Breast epithelium (tissue), 4 donors: ENCODE measurements at places on chromosomes 4 and X.

- DNase-seq = no peak
These were observed 101.2 kb downstream of the ZNF674 start for GRCh38 chrX:46444011-46444410.

GRCh38 chr4:151709587-151709986, 51.2 kb downstream of the GATB start:
- DNase-seq = no peak

DNA sequence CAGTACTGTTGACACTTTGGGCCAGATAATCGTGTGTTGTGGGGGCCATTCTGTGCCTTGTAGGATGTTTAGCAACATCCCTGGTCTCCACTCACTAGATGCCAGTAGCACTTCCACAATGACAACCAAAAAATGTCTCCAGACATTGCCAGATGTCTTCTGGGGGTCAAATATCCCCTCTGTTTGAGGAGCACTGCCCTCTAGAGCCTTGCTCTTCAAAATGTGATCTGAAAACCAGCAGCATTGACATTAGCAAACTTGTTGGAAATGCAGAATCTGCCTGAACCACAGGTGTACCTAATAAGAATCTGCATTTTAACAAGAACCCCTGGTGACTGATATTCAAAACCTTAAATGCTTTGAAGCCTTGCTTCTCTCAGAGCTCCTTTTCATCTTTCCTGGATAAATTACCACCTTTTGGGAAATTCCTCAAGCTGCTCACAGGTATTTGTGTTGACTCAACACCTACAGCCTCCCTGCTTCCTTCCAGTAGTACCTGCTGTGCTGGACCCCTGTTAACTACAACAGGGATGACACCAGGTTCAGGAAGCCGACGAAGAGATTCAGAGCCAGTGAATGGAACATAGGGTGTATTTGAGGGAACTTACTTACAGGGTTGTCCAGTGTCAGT, 459.0 kb upstream of the NR3C2 start:
- DNase-seq = no peak

DNA sequence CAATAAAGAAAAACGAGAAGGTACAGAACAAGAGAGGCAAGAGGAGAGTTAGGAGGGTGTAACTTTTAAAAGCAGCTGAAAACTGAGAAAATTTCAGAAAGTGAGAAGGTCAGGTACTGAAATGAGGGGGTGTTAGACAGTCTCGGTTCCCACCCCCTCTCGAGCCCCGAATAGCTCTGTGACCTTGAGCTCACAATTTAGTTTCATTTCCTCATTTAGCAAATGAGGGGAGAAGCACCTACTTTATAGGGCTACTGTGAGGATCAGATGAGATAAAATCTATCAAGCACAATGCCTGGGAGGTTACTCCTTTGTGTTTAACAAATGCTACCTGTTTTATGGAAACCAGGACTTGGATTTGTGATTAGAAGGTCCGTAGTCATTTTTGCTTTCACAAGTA, 4.9 kb downstream of the UGT8 start:
- DNase-seq = no peak

- DNase-seq = no peak
These were observed 129.5 kb downstream of the LARP7 start for GRCh38 chr4:112766422-112766821.

GRCh38 chr4:145956288-145956890, 17.8 kb upstream of the ZNF827 start:
- no peak for DNase-seq

DNA sequence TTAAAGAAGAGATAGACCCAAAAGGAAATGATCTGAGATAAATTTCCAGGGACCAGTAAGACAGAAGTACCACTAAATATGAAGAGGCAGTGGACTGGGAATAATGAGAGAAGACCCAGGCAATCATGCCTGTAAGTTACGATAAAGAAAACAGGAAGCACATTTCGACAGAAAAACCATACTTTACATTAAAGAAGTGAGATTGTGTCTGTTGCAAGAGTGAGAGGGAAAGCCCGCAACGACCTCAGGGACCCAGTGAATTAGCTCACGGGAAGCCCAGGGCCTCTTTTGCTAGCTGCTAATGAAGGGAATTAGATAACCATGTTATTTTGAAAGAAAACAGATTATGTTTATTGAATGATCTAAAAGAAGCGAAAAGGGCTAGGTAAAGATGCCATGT, 28.9 kb upstream of the ACSL1 start:
- DNase-seq = no peak

DNA sequence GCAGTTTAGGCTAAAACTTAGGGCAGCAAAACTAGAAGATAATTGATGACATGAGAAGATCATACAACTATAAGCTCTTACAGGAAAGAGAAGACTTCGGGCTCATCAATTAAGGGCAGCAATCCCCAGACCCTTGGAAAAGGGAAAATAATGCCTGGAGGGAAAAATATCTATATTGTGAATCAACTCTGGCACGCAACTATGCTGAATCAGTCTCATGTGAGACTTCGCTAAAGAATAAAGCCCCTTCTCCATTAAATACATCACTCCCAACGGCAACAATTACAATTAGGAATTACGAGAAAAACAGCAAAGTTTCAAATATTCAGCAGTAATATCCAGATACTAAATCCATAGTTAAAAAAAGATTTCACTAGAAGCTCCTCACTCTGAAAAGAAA, 2016.8 kb upstream of the IGFBP7 start:
- no peak for DNase-seq

DNA sequence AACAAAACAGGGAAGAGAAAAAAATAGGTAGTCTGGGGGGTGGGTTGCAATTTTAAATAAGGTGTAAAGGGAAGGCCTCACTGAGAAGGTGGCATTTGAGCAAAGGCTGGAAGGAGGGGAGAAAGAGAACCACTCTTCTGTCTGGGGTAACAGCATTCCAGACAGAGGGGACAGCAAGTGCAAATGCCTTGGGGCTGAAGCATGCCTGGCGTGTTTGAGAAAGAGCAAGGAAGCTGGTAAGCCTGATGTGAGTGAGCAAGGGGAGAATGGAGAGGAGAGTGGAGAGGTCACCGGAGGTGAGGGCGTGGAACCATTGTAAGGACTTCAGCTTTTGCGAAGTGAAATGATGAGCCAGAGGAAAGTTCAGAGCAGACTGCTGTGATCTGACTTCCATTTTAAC, 19.7 kb upstream of the DOCK11 start:
- DNase-seq = no peak

DNA sequence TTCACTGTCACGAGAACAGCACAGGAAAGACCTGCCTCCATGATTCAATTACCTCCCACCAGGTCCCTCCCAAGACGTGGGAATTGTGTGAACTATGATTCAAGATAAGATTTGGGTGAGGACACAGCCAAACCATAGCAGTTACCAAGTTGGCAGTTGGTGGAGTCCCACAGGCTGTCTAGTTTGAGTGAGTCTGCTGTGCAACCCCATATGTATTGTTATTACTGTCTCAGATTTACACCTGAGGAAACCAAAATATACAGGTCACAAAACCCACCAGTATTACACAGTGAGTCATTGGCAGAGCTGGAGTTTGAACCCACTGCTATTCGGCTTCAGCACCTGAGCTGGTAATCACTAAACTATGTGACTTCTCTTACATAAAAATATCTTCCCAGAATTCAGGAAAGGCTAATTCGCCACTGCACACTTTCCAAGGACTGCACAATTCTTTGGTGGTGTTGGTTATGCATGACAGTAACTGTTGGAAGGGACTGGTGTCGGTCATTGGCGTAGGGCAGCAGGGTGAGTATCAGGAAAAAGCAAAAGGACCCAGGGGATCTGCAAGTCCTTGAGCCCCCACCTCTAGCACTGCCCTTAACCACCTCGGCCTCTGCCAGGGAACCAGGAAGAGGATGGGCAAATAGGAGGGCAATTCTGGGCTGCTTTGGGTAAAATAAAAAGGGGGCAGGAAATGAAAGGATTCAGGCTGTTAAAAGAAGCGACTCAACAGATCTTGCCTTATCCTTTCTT, 110.1 kb downstream of the USP46 start:
- no peak for DNase-seq

DNA sequence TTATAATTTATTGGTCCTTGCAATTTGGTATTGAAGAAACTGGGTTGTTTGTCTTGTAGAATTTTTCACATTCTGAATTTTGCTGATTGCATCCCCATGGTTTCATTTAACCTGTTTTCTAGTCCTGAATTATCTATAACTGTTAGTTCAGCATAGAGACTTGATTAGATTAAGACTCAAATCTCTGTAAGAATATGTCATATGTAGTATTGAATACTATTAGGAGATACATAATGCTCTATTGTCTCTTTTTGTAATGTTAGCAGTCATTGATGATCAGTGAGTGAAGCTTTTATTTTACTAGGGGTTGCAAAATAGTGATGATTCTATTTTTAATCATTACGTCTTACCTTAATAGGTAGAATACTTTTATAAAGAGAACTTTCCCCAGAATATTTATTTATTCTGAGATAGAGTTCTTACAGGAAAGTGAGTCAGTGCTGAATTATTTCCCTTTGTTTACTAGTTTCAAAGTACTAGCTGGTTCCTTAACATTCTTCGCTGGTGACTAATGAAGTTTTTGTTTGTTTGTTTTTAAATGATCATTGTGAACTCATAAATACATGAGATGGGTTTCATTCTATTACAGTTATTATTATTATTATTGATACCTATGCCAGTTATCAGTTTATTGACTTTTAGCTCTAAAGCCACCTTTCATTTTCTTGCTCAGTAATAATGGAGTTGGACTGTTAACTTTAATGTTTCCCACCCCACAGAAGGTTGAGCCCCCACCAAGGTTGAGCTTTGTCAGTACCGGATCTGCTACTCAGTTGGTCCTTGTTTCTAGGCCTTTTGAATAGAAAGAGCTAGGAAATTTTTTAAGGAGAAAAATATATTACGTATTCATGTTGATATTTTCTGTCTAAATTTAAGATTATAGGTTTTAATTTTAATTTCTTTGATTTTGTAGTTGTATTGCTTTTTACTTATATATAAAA, 102.3 kb downstream of the LARP1B start:
- DNase-seq = no peak

- DNase-seq = no peak
These were observed 17.3 kb upstream of the CXCL8 start for GRCh38 chr4:73723023-73723422.

GRCh38 chrX:106437407-106437806, 174.4 kb upstream of the RADX start:
- DNase-seq = no peak

- no peak for DNase-seq
These were observed 41.4 kb downstream of the SPRY1 start for GRCh38 chr4:123438031-123438430.
